ENCODE measurements at places on chromosomes 1 and 21. TPM values are rescaled to one million over a fixed set of nuclear protein-coding genes. Genes with fewer than 3 reads are reported as not detected.
A peak's percentile ranks its signal among the peaks of the same experiment; 100 is the strongest.

Gene KRTAP19-3
- total RNA-seq = not detected

DNA sequence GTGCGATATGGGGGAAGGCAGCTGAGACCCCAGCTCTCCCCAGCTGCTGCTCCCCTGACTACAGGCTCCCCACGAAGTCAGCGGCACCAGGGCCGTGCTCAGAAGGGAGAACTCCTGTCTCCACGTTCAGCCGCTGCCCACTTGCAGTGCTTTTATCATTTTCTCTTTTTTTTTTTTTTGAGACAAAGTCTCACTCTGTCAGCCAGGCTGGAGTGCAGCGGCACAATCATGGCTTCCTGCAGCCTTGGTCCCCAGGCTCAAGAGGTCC lies 933 bp upstream of the FTCD start:
- H3K4me1 ChIP-seq = no peaks in the 10 kb centered on the region
- DNase-seq = no peak
- no peaks in the 10 kb centered on the region for H3K36me3 ChIP-seq
- no peak overlapping the region for H3K27ac ChIP-seq
- no peak overlapping the region for H3K4me3 ChIP-seq

DNA sequence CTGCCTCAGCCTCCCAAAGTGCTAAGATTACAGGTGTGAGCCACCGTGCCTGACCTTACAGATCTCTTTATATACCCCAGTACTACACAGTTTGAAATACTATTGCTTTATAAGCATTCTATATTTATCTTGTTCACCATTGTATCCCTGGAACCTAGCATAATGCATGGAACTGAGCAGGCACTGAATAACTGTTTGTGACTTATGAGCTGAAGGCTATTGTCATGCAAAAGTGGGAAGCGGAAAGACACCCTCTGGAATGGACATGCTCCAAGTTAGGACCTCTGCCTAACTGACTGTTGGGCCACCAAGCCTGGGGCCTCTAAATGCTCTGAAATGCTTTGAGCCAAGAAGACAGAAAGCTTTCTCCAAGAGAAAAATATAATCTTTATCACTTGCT lies 8.1 kb downstream of the LRRC41 start:
- no peaks in the 10 kb centered on the region for H3K27me3 ChIP-seq
- H3K27ac ChIP-seq = no peak overlapping the region
- peaks cover 4% of the 10 kb centered on the region for H3K4me1 ChIP-seq
- peaks cover 19% of the 10 kb centered on the region for H3K36me3 ChIP-seq

Gene SPRR2F
- total RNA-seq = not detected

DNA sequence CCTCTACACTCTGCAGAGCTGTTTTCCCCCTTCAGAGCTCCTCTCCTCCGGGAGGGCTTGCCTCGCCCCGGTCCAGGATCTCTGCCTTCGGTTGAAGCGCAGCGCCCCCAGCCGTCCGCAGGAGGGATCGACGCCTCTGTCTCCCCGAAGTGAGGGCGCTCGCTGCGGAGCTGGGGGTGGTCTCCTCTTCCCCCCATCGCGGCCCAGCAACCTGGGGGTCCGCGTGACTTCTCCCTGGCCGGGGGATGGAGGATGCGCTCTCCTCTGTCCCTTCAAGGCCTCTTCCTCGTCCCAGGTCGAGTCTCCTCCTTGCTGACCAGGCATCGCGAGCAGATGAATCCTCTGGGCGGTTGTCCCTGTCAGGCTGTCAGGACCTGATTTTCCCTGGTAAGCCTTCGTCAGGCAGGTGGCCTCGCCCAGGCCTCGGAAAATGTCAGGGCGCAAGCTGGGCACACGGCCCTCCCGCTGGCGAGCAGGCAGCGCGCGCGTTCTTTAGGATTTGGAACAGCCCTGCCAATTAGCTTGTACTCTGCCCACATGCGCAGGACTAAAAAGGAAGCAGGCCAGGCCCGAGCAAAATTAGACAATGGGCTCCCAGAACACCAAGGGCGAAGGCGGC lies 90.5 kb downstream of the EDEM3 start:
- no peak overlapping the region for H3K27ac ChIP-seq
- no peaks in the 10 kb centered on the region for H3K4me1 ChIP-seq
- H3K4me3 ChIP-seq = peak overlapping the region; percentile 44
- DNase-seq = no peak
- H3K27me3 ChIP-seq = peaks cover 2% of the 10 kb centered on the region

DNA sequence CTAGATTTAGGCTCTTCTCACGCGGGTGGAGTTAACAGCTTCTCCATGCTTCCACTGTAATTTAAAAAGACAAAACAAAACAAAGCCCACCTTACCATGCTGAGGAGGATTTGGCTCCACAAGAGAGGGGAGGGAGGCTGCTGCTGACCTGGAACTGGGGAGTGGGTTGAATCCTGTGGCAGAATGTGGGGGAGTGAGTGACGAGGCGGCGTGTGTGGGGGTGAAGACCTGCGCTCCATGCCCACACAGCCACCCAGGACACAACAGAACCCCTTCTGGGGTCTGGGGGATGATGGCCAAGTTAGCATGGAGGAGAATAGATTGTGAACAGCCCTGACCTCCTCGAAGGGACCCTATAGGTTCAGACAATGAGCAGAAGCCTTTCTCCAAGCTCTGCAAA lies 44.0 kb upstream of the LRRN2 start:
- no peaks in the 10 kb centered on the region for H3K27me3 ChIP-seq
- H3K36me3 ChIP-seq = no peaks in the 10 kb centered on the region
- no peak overlapping the region for H3K4me3 ChIP-seq
- H3K27ac ChIP-seq = no peak overlapping the region

DNA sequence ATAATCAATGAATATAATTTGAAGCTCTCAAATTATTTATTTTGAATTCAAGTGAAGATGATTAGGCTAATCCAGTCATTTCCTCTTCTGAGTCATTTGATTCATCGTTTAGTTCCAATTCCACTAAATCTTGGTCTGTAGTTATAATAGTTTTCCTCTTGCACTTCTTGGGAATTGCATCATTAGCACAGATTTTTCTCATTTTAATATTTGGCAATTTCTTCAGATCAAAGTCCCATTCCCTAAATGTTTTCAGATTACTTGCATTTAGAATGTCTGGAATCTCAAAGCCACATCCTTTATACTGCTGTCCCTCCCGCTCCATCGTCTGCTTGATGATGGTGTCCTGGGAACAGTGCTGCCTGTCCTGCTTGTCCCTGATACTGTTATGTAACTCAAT lies 43.5 kb downstream of the MAST2 start:
- H3K4me3 ChIP-seq = no peak overlapping the region
- H3K36me3 ChIP-seq = no peaks in the 10 kb centered on the region
- no peak overlapping the region for H3K27ac ChIP-seq
- no peak for DNase-seq
- H3K4me1 ChIP-seq = no peaks in the 10 kb centered on the region

Measured in Panc1 (cell line).